ENCODE measurements at places on chromosomes 6 and 20. TPM values are rescaled to one million over a fixed set of nuclear protein-coding genes. Genes with fewer than 3 reads are reported as not detected.

- no peak overlapping the region for H3K4me3 ChIP-seq
- H3K4me1 ChIP-seq = no peaks in the 10 kb centered on the region
- no peak overlapping the region for H3K27ac ChIP-seq
- H3K27me3 ChIP-seq = no peaks in the 10 kb centered on the region
- no peak for DNase-seq
Observed at GRCh38 chr6:1227935-1228753, 83.8 kb upstream of the FOXQ1 start.

TOX2 gene
- polyA plus RNA-seq = 2.3 TPM

- DNase-seq = no peak
- H3K4me1 ChIP-seq = no peaks in the 10 kb centered on the region
- H3K4me3 ChIP-seq = no peak overlapping the region
- no peaks in the 10 kb centered on the region for H3K27me3 ChIP-seq
Observed at GRCh38 chr6:154536999-154537398, 26.5 kb upstream of the CNKSR3 start.

TXNDC5 gene
- 272 TPM for polyA plus RNA-seq

GRCh38 chr20:19935842-19936241 is 81.3 kb upstream of the NAA20 start:
- no peak overlapping the region for H3K4me3 ChIP-seq
- DNase-seq = no peak
- no peak overlapping the region for H3K27ac ChIP-seq
- H3K36me3 ChIP-seq = no peaks in the 10 kb centered on the region

HCRTR2 gene
- polyA plus RNA-seq = not detected

DNA sequence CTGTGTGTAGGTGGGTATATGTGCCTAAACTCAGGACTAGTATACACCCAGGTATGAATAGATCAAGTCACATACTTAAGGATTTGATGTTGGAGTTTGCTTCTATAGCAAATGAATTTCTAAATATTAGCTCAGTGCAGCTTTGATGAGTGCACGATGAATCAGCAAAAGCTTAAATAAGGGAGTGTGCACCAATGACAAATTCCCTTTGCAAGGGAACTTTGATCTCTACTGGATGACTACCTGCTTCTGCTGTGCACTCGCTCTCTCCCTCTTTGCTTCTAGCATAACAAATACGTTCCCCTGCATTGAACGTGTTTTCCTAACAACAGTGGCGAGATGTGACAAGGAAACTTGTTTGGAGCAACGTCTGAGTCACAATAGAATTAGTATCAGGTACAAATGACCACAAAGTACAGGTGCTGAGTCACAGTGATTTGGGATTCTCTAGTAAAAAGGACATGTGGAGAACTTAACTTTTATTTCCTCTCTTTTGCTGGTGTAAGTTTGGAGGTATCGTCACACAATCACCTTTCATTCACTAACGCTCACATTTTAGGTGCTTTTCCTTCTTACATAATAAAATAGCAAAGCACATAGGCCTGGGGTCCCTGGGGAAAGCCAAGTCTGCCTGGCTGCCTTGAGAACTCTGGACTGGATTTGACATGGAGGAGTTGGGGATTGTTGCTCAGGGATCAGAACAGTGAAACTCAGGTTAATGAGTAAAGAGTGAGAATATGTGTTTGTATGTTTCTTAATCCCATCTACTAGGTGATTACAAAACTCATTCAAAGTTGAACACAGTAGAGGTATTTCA is 49.7 kb downstream of the KLHL31 start:
- H3K27ac ChIP-seq = no peak overlapping the region
- H3K4me1 ChIP-seq = no peaks in the 10 kb centered on the region
- no peak for DNase-seq
- no peak overlapping the region for H3K4me3 ChIP-seq

GRCh38 chr20:7758406-7758805 is 181.9 kb downstream of the HAO1 start:
- no peaks in the 10 kb centered on the region for H3K27me3 ChIP-seq
- H3K36me3 ChIP-seq = no peaks in the 10 kb centered on the region
- H3K4me1 ChIP-seq = no peaks in the 10 kb centered on the region
- H3K4me3 ChIP-seq = no peak overlapping the region
- no peak overlapping the region for H3K27ac ChIP-seq
- no peak for DNase-seq

PLCB4 gene
- 10.7 TPM for polyA plus RNA-seq

KIF25 gene
- 0.96 TPM for polyA plus RNA-seq

DLK2 gene
- 0.33 TPM for polyA plus RNA-seq

CCN5 gene
- 196 TPM for polyA plus RNA-seq

BCL2L1 gene
- polyA plus RNA-seq = 35.6 TPM

BEND3 gene
- 1.0 TPM for polyA plus RNA-seq

OPRL1 gene
- 0.25 TPM for polyA plus RNA-seq

- H3K27me3 ChIP-seq = no peaks in the 10 kb centered on the region
- DNase-seq = no peak
- no peak overlapping the region for H3K27ac ChIP-seq
- no peak overlapping the region for H3K4me3 ChIP-seq
Observed at GRCh38 chr6:38933426-38933825, 115.2 kb upstream of the GLP1R start.

Data from ovary (tissue), 10 donors.